ENCODE measurements at places on chromosomes 1 and 21. TPM values are rescaled to one million over a fixed set of nuclear protein-coding genes. Genes with fewer than 3 reads are reported as not detected.

GRCh38 chr1:170274131-170274501 is 128.4 kb downstream of the NTMT2 start:
- no peaks in the 10 kb centered on the region for H3K27me3 ChIP-seq
- DNase-seq: no peak
- no peak overlapping the region for H3K4me3 ChIP-seq
- no peak overlapping the region for H3K27ac ChIP-seq
- no peaks in the 10 kb centered on the region for H3K36me3 ChIP-seq

DNA sequence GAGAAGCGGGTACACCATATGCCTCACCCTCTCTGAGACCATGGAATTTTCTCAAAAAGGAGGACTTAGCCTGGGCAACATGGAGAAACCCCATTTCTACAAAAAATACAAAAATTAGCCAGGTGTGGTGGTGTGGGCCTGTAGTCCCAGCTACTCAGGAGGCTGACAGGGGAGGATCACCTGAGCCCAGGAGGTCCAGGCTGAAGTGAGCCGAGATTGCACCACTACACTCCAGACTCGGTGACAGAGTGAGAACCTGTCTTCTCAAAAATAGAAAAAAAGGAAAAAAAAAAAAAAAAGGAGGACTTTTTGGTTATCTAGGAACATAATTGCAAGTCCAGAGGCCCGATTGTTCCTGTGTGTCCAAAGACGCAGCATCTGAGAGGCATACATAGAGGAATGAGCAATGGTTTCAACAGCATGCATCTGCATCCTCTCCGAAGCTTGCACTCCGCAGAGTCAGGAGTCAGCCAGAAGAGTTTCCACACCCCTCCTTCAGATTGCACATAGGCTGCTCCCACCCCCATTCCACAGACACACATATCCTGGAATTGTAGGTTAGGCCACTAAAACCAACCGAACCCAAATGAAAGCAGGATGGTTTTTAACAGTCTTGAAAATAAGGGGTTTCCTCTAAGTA is 2.5 kb upstream of the TBX15 start:
- peaks cover 100% of the 10 kb centered on the region for H3K27me3 ChIP-seq
- H3K4me1 ChIP-seq: peaks cover 9% of the 10 kb centered on the region
- H3K36me3 ChIP-seq: no peaks in the 10 kb centered on the region
- H3K27ac ChIP-seq: no peak overlapping the region
- DNase-seq: no peak

DNA sequence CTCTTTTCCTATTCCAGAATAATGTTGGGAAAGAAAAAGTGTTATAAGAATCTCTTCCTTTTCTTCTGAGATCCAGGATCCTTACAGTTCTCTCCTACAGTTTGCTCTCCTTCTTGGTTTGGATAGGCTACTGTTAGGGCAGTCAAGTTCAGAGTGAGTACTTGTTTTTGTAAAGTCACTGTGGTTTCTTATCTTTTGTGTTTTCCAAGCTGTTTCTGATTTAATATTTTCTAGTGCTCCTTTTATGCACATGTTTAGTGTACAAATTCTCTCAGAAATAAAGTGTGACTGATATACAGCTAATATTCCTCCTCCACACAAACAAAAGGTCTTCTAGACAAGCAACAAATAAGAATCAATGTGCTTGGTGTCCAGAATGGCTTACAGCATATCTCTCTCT is 107.7 kb downstream of the BACH1 start:
- H3K27ac ChIP-seq: no peak overlapping the region
- no peak for DNase-seq
- H3K4me3 ChIP-seq: no peak overlapping the region
- H3K4me1 ChIP-seq: peaks cover 10% of the 10 kb centered on the region
- no peaks in the 10 kb centered on the region for H3K36me3 ChIP-seq

- H3K27me3 ChIP-seq: no peaks in the 10 kb centered on the region
- H3K4me3 ChIP-seq: no peak overlapping the region
- no peaks in the 10 kb centered on the region for H3K36me3 ChIP-seq
These were observed 6.2 kb upstream of the AGTRAP start for GRCh38 chr1:11729498-11730428.

DNA sequence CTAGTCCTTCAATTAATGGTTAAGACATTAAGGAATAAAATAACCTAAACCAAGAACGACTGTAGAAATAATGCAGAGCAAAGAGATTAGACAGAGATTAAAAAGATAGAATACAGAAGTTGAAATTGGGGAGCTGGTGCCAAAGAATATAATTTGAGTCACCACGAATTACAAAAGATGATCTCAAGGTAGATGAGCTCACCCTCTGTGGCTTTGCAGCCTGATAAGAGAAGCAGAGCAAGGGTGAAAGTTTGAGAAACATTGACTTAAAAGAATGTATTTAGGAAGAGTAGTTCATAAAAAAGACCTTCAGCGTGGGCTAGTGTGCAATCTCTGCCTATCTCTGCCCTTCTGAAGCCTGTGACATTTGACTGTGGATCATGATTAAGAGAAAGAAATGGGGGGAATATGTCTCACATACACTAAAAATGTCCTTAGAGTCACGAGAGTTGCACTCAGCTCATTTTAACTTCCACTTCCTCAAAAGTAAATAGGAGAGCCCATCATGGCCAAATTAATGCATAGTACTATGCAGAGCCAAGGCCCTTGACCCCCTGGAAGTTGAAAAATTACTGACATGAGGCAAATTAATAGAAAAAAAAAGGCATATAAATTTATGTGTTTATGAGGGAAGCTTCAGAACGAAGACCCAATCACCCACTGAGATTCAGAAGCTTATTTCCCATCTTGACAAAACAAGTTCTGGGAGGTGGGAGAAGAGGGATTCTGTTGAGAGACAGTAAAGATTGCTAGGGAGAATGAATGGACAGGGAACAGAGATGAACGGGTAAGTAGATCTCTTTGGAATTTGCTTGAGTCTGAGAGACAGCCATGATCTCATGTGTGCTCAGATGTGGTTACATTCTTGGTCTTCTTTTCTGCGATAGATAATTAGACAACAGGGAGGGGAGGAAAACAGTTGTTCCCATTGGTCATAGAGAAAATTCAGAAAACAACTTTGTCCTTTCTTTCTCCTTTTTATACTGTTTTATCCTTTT is 395.4 kb upstream of the LRRC7 start:
- no peaks in the 10 kb centered on the region for H3K27me3 ChIP-seq
- no peak for DNase-seq
- no peaks in the 10 kb centered on the region for H3K36me3 ChIP-seq
- no peak overlapping the region for H3K4me3 ChIP-seq
- no peak overlapping the region for H3K27ac ChIP-seq

DNA sequence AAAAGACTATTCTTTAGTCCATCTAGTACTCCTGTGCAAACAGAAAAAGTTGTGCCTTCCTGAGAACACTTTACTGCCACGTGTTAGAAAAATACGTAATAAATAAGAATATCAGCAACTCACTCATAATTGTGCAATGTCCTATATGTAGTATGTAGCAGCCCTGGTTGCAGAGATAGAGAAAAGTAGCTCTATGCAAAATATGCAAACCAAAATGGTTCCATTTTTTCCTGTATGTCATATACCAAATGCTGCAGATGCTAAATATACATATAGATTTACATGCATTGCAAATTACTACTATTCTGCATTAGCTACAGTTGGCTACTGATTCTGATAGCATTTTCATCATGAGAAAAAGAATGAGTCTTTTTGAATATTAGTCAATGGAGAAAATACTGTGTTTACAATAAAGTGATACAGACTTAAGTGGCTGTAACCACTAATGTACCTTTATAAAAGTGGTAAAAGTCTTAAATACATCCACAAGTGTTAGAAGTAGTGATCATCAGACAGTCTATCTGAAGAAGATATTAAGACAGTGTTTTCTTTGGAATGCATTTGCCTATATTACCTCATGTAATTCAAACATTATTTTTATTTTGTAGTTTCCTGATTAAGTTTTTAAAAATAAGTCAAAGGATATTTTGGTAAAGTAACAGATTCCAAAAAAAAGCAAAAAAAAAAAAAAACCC is 19.8 kb downstream of the NME7 start:
- H3K27me3 ChIP-seq: no peaks in the 10 kb centered on the region
- H3K27ac ChIP-seq: no peak overlapping the region
- no peaks in the 10 kb centered on the region for H3K36me3 ChIP-seq
- no peaks in the 10 kb centered on the region for H3K4me1 ChIP-seq

- H3K27me3 ChIP-seq: no peaks in the 10 kb centered on the region
- DNase-seq: no peak
- peaks cover 24% of the 10 kb centered on the region for H3K4me1 ChIP-seq
These were observed 1.8 kb upstream of the IQGAP3 start for GRCh38 chr1:156574039-156574633.

DNA sequence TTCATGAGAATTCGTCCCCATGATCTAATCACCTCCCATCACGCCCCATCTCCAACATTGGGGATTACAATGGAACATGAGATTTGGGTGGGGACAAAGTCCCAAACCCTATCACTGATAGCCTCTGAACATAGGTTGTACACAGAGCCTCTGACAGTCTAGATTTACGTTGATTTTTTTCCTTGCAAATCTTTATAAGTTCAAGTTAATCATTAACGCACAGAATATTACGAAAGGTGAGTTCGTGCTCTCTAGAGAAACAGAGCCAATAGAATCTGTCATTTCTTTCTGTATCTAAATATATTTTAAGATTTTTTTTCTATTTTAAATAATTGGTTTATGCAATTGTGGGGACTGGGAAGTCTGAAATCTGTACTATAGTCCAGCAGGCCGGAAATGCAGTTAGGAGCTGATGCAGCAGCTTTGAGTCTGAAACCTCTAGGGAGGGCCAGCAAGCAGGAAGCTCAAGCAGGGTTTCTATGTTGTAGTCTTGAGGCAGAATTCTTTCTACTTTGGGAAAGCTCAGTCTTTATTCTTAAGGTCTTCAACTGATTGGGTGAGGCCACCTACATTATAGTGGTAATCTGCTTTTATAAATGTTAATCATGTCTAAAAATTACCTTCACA is 61.0 kb downstream of the SELENOF start:
- no peaks in the 10 kb centered on the region for H3K27me3 ChIP-seq
- no peaks in the 10 kb centered on the region for H3K4me1 ChIP-seq
- H3K4me3 ChIP-seq: no peak overlapping the region
- H3K36me3 ChIP-seq: no peaks in the 10 kb centered on the region
- H3K27ac ChIP-seq: no peak overlapping the region
- DNase-seq: no peak

MEGF6 gene
- polyA plus RNA-seq: 1.2 TPM

CDC7 gene
- polyA plus RNA-seq: 1.5 TPM

Measured in CD14-positive monocyte (primary cell).